Activated T-helper 9 cell treated with anti-CD3 and anti-CD28 coated beads, Interleukin-2, amount 50 U/mL, for 16 hours (primary cell): ENCODE measurements at places on chromosomes 2 and 18.

DNA sequence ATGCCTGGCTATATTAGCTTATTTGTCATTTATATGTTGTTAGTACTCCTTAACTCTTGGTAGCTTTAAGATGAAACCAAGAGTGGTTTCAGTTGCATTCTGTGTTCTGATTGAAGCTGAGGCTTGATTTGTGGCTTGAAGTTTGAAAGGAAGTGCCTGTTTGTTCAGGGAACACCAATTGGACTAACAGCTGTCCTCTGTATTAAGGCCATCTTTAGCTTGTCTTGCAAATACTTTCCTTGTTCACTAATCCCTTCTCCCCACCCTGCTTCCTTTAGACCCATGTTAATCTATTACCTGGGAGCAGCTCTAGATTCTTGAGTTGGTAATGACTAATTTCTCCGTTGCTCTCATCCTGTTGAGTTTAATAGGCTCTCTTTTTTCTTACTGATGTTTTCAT lies 13.4 kb downstream of the ITGA6 start:
- DNase-seq, result no peak

DNA sequence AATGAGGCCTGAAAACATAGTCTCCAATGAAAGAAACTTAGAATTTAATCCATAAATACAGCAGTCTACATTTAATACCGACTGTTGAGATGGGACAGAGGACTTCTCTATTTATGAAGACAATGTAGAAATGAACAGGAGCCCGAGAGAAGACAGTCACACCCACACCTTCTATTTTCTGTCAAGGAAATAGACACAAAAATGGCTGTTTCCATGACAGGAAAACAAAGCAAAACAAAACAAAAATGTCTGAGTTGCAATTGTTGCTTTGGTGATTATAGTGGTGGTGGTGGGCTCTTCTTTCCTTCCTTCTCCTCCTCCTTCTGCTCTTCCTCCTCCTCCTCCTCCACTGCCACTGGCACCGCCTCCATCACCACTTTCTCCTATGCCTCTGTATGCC lies 72.3 kb upstream of the CCDC68 start:
- DNase-seq, result no peak

DNA sequence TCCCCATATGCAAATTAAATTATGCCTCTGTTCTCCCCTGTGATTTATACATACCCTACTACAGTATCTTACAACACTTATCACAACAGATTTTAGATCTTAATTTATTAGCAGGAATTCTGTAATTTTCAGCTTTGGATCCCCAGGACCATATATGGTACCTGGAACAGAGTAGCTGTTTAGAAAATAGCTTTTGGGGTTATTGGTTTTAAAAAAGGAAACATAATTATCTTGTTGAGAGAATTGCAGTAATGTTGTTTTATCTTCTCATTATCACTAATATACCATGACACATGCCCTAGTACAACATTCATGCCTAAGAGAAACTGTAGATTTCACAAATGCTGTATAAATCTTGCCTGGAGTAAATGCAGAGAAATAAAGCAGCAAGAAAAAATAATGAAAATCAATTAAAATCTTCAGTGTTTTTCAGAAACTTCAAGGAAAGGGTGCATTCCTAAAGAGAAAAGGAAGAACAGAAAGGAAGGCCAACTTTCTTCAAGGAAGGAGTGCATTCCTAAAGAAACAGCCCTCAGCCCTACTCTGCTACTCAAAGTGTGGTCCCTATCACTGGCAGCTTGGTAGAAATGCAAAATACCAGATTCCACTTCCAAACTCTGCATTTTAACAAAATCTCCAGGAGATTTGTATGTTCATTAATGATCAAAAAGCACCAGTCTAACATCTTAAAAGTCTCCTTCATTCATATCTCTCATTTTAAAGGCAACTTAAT lies 37.1 kb upstream of the CSRNP3 start:
- DNase-seq, result no peak

GRCh38 chr18:69590150-69590549 lies 189.5 kb downstream of the DOK6 start:
- no peak for DNase-seq

GRCh38 chr2:21763501-21763900 lies 639.7 kb downstream of the TDRD15 start:
- DNase-seq, result no peak

GRCh38 chr2:8282858-8283252 lies 399.0 kb upstream of the ID2 start:
- no peak for DNase-seq

- DNase-seq, result no peak
Observed at GRCh38 chr2:199220920-199221319, 236.8 kb downstream of the SATB2 start.

DNA sequence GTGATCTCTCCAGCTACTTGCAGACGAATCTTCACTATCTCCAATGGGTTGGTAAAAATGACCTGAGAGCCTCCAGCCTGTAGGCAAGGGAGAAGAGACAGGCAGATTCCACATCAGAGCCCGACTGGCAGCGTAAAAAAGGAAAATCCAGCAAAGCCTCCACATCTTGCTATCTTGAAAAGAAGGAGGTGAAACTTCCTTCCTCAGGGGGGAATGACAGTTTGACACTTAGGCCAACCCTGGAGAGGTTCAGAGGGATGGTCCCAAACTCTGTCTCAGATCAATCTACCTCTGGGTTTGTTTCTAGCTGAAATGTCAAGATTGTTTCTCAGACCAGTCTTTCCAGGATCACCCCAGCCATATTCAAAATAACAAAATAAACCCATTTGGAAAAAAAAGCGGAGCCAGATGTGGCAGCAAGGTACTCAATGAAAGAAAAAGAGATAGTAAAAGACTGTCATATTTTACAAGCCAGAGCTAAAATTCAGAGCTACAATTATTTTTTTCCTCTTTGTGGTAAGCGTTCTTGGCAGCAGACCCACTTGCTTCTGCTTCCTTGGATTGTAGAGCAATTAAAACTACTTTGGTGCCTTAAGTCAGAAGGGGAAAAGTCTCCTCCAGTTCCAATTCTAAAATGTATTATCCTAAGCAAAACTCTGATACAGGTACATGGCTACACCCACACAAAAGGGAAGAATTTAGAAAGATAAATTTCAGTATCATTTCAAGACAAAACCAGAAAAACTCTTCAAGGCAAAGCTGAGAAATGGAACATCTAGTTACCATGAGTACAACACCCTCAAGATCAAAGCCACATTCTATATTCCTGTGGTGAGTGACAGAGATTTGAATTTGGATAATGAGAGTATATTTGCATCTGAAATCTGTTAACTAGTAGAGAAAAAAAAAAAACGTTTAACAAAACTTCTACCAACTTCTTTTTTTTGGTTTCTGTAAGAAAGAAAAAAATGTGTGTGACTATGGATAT lies 100.1 kb downstream of the SLC25A12 start:
- DNase-seq, result no peak

GRCh38 chr18:36786686-36787085 lies 42.1 kb downstream of the TPGS2 start:
- DNase-seq, result no peak

DNA sequence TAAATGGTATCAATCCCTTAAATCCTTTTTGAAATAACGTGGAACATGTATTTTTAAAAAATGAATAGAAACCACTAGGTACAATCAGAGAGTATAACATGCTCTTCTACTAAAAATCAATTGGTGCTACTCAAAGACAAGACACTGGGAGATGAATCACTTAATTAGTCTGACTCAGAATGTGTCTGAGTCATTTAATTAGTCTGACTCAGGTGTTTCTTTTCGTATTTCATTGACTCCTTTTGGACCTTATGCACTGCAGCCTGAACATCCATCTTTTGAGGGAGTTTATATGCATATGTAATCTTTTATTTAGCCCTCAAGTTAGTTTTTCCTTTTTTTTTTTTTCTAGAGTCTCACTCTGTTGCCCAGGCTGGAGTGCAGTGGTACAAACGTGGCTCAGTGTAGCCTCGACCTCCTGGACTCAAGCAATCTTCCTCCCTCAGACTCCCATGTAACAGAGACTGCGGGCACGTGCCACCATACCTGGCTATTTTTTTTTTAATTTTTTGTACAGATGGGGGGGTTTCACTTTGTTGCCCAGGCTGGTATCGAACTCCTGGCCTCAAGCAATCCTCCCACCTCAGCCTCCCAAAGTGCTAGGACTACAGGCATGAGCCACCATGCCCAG lies 26.5 kb downstream of the PPP4R3B start:
- no peak for DNase-seq

DNA sequence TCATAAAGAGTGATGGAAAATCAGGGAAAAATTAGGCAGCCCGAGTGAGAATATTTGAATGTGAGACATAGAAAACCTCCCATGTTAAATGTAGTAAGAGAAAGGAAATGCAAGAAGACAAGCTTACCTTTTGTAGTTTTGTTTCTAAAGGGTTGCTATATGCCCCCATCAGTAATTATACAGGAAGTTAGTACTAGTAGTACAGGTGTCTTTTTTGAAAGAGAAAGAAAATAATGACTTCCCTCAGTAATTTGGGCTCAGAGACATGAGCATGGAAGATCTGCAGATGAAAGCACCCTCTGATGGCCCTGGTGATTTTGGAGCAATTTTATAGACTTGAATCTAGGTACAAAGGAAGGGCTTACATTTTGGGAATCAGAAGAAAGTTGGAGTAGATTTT lies 80.8 kb downstream of the RHBDD1 start:
- no peak for DNase-seq

DNA sequence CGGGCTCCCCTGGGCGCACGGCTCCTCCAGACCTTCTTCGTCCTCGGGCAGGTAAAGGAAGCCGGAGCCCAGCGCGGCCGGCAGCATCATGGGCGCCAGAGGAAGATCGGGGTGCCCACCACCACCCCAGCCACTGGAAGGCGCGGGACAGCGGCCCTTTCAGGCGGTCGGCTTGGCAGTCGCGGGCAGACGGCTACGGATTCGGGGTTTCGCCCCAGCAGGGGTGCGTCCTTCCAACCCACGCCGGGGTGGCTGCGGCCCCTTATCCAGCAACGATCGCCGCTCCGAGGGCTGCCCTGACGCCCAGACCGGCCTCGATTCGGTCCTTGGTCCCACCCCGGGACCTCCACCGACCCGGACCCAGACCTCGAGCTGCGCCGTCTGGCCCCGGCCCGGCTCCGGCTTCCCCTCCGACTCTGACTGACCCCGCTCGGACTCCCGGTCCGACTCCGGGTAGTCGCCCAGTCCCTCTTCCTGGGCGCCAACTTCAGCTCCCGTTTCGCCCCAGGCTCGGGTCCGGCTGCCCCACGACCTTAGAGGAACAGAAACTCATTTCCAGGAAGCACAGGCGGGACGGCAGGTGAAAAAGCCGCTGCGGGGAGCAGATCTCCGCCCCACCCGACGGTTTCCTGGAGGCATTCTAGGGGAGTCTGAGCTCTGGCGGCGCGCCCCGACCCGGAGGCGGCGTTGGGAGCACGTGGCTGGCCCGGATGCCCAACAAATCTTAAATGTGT lies 30.2 kb upstream of the SSB start:
- peak; percentile 5 for DNase-seq

- no peak for DNase-seq
Observed at GRCh38 chr2:20524412-20525040, 77.7 kb downstream of the RHOB start.

DNA sequence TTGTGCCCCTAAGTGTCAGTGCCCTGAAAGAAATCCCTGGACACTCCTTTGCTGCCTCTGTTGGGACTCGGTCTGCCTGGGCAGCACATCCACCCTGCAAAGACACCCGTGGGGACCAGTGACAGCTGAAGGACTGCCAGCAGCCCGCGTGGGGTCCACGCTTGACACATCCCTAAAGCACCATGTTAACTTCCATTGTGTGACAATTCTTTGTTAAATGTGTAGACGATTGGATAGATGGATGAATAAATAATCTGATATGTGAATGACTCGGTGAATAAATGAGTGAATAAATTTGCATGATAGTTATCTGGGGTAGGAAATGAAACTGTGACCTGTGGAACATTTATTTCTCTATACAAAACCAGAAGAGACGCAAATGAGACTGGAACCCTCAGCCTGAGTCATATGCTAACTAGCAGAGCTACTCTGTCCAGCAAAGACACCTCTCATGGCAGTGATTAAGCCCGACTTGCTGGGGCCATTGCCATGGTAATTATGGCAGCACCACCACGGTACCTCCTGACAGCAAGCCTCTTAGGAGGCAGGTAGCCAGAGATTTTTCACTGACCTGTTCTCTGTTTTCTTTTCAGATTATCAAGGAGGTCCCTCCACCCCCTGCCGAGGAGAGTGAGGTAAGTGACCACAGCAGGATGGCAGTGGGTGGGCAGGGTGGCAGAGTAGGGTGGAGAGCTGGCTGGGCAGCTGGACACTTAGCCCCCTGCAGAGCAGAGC lies 156.8 kb downstream of the ANTXR1 start:
- no peak for DNase-seq

DNA sequence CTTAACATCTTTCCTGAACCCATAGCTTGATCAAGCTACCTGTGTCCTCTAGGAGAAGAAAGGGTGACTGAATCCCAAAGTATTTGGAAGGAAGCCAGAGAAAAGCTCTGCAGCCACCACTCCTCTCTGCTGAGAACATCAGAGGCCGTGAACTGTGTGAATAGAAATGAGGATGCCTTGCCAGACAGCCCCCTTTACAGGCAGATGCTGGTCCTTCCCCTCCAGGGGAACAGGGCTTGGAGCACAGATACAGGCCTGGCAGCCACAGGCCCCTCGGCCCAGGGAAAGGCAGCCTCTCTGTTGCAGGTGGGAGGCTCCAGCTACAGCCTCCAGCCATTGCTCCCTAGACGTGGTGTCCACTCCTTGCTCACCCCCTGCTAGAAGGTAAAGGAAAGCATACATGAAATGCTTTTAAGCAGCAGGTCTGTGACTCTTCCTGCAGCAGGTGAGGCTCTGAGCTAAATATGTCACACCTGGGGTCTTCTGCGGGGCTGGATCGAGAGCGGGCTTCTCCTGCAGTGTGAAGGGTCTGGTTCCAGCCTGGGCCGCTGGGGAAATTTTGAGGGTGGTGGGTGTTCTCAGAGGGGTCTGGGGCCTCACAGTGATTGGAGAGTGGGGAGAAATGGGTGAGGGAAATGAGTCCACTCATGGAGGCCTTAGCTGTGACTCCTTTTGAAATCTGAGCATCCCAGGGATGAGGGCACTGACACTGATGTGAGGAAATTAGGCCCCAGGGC lies 234.0 kb downstream of the KLHL29 start:
- no peak for DNase-seq

DNA sequence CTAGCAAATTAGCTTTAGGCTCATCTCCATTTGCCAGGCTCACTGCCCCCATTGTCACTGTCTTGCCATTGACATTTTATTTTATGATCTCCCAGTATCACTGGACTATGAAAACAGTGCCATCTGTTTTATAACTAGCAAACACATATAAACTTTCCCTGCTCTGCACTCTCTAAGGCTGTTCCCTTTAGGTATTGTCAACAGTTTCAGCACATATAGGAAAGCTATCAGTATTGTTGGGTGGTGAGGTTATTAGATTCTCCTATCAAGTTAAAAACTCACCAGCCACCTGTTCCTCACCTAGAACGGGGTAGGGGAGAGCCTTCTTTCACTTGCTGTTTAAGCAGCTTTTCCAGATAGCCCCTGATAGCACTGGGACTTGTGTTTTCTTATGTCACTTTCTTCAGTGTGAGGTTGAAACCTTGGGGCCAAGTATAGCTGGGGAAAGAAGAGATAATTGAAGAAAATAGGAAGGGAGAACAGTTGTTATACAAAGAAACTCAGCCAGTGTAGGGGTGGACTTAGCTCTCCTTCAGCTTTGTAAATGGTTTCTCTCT lies 32.5 kb downstream of the CFLAR start:
- no peak for DNase-seq

- no peak for DNase-seq
Observed at GRCh38 chr2:86779971-86780370, 10.7 kb downstream of the CD8A start.
